ENCODE measurements at places on chromosomes 3 and 15.

- peak overlapping the region; percentile 83 for H3K4me3 ChIP-seq
- peaks cover 57% of the 10 kb centered on the region for H3K4me1 ChIP-seq
- H3K36me3 ChIP-seq = no peaks in the 10 kb centered on the region
- H3K27ac ChIP-seq = peak overlapping the region; percentile 83
- H3K27me3 ChIP-seq = no peaks in the 10 kb centered on the region
- DNase-seq = no peak
These were observed 25.4 kb upstream of the MBNL1 start for GRCh38 chr3:152243301-152243711.

DNA sequence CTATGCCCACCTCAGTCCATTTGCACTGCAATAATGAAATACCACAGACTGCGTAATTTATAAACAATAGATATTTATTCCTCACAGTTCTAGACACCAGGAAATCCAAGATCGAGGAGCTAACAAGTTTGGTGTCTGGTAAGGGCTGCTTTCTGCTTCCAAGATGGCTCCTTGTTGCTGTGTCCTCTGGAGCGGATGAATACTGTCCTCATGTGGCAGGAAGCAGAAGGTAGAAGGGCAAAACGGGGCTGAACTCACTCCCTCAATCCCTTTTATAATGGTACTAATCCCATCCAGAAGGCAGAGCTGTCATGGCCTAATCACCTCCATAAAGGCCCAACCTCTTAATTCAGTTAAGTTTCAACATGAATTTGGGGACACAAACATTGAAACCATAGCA is 75.3 kb downstream of the P2RY1 start:
- no peaks in the 10 kb centered on the region for H3K27me3 ChIP-seq
- no peak overlapping the region for H3K27ac ChIP-seq
- DNase-seq = no peak
- H3K4me1 ChIP-seq = no peaks in the 10 kb centered on the region
- H3K4me3 ChIP-seq = no peak overlapping the region
- H3K36me3 ChIP-seq = no peaks in the 10 kb centered on the region

DNA sequence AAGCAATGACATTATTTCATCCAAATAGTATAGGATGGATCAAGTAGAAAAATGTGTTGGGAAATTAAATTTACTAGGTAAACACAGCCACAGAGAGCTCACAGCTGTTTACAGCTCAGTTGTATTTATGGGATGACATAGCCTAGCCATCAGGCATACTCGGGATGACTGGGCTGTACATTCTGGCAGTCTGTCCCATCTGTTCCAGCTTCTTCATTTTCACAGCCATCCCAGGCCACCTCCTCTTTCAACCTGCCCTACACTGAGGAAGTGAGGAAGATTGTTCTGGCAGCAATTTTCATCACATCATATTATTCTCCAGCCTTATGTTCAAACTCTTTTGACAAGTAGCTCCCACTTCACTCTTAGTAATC is 98.4 kb upstream of the PFN2 start:
- no peak for DNase-seq
- no peak overlapping the region for H3K27ac ChIP-seq
- no peaks in the 10 kb centered on the region for H3K27me3 ChIP-seq

- no peak overlapping the region for H3K4me3 ChIP-seq
- no peak overlapping the region for H3K27ac ChIP-seq
- no peaks in the 10 kb centered on the region for H3K4me1 ChIP-seq
- no peak for DNase-seq
- no peaks in the 10 kb centered on the region for H3K36me3 ChIP-seq
These were observed 61.2 kb upstream of the TNFAIP8L3 start for GRCh38 chr15:51155891-51156290.

Data from T-cell (primary cell).